KBM-7 (cell line): ENCODE measurements at places on chromosomes 3 and 15.

DNA sequence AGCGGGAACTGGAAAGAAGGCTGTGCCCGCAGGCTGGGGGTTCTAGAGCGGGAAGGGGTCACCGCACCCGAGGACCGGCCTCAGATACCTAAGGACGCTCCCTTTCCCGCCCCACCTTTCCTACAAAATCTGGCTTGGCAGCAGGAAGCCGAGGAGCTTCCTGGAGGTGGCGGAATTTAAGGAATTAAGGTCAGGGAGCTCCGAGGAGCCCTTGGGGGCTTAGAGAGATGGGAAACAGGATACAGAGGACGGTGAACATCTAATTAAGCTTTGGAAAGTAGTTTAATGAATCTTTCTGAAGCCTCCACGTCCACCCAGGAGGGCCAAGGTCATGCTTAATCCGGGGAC lies 507 bp upstream of the AP3B2 start:
- no peak for DNase-seq

GRCh38 chr3:42027571-42027970 lies 63.6 kb upstream of the TRAK1 start:
- DNase-seq: no peak

DNA sequence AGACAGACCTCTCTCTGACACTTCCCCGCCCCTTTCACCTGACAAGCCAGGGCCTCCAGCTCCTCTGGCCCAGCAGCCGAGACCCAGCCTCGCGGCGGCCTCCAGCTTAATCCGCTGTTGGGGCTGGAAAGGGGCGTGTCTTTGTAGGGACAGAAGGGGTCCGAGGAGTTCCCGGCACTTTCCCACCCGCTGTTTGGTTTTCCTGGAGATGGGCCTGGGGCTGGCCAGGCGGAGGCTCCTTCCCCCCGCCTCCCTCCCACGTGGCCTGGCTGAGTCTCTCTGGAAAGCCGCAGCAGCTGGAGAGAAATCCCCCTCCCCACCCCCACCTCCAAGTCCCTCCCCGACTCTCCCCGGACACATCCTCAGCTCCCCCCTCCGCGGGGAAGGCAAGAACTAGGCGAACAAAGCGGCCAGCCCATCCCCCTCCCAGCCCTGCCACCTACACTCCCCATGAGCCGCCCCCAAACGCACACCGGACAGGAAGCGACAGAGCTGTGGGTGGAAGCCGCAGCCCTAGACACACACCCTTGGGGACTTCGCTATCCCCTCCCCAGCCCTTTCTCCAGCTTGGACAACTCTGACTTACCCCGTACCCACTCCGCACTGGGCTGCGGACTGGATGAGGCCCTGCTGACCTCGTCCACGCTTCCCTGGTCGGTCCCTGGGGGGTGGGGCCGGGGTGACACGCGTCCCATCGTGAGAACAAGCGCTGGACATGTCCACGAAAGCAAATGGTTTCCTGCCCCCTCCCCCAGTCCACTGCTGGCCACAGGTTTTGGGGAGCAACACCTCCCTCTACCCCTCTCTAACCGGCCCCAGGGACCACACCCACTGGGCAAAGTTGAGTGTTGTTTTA lies 1.2 kb downstream of the IGDCC4 start:
- peak; percentile 82 for DNase-seq

DNA sequence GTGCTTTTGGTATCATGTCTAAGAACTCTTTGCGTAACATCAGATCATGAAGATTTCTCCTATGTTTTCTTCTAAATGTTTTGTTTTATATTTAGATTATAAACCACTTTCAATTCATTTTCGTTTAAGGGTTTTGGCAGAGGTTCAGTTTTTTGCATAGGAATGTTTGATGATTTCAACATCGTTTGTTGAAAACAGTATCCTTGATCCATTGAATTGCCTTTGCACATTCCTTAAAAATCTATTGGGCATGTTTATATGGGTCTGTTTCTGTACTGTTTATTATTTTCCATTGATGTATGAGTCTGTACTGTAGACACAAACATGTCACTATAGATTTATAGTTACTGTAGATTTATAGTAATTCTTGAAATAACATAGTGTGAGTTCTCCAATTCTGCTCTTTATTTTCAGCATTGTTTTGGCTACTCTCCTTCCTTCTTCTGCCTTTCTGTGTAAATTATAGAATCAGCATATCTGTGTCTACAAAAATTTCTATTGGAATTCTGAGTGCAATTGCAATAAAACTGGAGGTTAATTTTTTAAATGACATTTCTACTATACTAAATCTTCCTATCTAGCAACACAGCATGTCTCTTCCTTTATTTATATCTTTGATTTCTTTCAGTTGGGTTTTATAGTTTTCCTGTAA lies 374.0 kb downstream of the SV2B start:
- DNase-seq: no peak

DNA sequence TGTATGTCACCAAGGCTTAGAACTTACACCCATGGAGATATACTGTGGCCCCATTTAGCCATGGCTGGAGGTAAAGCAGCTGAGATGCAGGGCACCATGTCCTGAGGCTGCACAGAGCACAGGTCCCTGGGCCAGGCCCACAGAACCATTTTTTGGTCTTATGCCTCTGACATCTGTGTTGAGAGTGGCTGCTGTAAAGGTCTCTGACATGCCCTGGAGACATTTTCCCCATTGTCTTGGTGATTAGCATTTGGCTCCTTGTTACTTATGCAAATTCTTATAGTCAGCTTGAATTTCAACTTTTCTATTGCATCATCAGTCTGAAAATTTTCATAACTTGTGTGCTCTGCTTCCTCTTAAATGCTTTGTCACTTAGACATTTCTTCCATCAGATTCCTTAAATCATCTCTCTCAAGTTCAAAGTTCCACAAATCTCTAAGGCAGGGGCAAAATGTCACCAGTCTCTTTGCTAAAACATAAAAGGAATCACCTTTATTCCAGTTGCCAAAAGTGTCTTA lies 701.3 kb downstream of the EPHA3 start:
- no peak for DNase-seq

DNA sequence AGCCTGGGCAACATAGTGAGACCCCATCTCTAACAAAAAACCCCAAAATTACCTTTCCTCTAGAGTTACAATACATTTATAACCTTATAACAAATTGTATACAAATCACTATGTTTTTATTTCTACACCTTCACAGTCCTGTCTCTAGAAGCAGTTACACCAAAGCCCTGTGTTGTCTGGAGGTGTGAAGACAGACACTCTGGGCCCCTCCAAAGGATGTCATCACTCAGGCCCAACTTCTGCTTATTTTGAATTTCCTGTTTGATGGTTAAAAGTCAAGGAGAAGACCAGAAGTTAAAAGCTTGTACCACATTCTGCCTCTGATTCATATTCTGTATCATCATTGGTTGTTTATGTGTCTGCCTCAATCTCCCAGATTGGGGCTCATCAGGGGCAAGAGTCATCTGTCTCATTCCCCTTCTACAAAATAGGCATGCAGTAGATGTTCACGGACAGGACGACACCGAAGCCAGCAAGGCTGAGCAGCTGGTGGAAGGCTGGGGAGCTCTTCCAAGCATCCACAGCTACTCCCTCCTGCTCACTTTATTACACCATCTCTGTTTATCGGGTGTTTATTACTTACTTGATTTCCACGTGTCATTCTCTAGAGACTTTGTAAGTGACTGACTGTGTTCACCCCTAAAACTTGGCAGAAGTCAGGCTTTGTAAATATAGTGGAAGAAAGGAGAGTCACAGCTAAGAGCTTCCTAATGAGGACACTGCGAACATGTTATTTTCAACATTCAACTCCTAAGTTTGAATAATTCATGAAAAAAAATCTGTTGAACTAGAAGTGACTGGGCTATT lies 136.8 kb upstream of the ANKRD28 start:
- DNase-seq: peak; percentile 33

- no peak for DNase-seq
Measured at GRCh38 chr15:85324202-85324601, 56.2 kb upstream of the AKAP13 start.

GRCh38 chr3:4504340-4505261 lies 11.5 kb downstream of the ITPR1 start:
- peak; percentile 83 for DNase-seq

DNA sequence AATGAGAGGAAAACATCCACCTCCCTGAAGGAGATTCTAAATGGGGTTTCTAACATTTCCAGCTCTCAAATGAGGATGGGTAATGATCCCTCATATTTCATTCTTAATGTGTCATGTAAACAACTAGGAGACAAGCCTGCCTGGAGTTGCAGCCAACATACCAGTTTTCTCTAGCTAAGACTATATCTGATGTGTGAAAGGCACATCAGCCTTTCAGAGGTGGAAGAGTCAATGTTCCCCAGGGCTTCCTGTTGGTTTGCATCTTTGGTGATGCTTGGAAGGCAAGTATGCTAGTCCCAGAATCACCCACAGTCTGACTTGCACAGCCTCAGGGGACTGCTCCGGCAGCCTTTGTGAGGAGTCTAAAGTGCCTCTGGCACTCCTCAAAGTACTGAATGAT lies 921.2 kb downstream of the SQOR start:
- DNase-seq: no peak

DNA sequence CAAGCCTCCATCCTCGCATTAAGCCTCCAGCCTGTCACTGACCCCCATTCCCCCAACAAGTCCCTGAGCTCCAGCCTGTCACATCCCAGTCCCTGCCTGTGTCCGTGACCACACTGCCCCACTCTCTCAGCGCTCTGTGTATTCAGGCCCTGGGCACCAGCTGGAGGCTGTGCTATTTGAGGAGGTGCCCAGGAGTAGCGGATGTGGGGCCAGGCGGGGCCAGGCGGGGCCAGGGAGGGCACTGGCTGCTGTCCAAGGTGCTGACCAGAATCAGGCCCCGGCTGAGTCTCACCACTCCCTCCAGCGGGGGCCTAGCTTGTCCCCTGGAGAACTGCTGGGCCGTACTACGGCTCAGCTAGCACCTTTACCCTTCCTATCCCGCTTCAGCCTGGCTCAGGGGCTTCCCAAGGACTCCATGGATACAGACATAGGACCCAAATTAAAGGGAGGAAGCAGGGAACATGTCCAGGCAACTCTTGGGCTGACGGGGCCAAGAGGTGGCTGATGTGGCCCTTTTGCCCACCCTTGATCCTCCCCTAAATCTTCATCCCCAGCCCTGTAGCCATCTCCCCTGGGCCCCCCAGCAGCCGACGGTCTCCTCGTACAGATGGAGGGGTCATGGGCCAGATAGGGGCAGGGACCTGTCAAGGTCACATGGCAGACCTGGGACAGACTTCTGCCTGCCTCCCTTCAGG lies 1.1 kb downstream of the HHATL start:
- DNase-seq: peak; percentile 61

DNA sequence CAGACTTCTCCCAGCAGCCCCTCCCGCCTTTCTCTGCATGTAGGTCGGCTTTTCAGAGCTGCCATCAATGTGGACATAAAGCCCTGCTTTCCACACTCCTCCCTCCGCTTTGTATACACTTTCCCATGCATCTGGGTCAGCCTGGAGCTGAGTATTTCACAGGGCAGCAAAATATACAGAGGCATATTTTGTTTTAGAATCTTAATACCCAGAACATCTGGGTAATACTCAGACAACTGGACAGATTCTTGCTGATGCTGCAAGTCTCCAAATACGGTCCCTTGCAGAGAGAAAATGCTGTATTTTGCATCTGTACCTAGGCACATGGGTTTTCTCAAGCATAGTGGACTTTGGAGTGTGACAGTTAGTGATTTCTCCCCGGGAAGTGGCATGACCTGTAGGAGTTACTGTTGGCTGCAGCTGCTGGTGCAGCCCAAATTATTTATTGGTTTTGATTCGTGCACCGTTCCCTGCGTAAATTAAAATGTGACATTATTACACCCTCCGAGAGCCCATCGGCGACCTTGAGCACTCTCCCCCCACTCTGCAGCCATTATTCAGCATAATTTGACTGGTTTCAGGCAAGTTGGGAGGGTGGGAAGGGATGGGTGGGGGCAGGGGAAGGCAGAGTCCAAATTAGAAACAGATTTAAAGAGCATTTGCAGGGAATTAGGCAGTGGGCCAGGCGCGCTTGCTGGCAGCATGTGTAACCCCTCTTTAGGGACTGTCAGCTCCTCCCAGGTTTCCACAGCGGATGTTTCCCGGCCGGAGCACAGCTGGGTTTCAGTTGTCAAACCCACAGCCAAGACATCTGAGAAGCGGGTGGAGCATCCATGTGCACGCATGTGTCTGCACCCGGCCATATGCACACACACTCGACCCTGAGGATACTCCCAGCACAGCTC lies 100.8 kb downstream of the CPN2 start:
- no peak for DNase-seq

- peak; percentile 80 for DNase-seq
Measured at GRCh38 chr15:88894819-88895767, at the start of gene HAPLN3. Gene HAPLN3 (minus strand): TSS chr15:88895544. CDS start chr15:88887298, 8,246 bp downstream.

DNA sequence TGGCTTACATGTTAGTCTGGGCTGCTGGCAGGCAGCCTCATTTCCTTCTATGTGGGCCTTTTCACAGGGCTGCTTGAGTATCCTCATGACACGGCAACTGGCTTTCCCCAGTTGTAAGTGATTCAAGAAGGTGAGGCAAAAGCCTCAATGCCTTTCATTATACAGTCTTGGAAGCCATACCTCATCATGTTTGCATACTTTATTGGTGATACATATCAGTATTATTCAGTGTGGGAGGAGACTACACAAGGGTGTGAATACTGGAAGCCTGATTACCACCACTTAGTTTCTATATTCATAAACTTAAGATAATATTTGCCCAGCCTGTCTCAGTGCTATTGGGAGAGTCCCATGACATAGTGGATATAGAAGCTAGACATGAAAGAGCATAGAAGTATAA lies 346.8 kb downstream of the SOX2 start:
- no peak for DNase-seq

GRCh38 chr3:169052465-169053302 lies 610.8 kb downstream of the MECOM start:
- DNase-seq: no peak

- DNase-seq: no peak
Measured at GRCh38 chr3:106376016-106376570, 507.3 kb upstream of the CBLB start.

GRCh38 chr3:10286596-10287295 lies 6.0 kb downstream of the GHRL start:
- DNase-seq: peak; percentile 81

DNA sequence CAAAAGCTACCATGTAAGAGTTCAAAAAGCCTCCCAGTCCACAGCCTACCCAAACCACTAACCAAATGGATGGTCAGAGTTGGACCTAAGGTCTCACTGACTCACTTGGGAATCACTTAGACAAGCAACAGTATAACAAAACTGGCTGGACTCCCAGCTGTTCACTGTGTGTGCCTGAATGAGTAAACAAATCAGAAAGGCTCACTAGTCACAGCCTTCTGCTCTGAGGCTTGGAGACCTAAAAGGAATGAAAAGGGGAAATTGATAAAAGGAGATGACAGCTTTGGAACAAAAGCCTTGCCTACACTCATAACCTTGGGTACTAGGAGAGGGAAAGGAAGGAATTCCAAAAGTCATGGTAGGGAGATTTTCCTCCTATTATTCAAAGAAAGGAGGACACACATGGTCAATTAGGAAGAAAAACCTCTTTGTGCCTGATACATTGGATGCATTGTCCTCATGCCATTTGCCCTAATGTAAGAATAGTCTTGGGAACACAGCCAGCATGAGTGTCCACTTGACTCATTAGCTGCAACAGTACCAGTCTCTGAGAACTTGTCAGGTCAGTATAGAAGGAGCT lies 92.3 kb downstream of the FRMD5 start:
- no peak for DNase-seq

- no peak for DNase-seq
Measured at GRCh38 chr3:10319251-10319650, 1.7 kb downstream of the SEC13 start.
